ENCODE measurements at places on chromosomes 3 and 15.

- DNase-seq: no peak
Measured at GRCh38 chr3:9280451-9281219, 31.2 kb upstream of the SRGAP3 start.

DNA sequence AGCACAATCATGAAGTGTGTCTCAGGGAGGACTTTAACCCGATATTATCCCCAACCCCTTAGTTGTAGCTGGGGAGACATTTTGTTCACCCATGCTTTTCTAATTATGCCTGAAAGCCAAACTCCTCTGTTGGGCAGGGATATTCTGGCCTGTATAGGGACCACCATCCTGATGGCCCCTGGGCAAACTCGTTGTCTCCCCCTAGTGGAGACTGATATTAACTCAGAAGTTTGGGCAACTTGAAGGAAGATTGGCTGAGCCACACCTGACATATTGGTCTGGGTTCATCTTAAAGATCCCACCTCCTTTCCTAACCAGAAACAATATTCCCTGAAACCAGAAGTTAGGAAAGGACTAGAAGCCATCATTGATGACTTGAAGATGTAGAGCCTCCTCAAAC lies 42.3 kb downstream of the TM4SF18 start:
- DNase-seq: peak; percentile 42

- peak; percentile 80 for DNase-seq
Measured at GRCh38 chr3:42831321-42831713, 22.1 kb downstream of the ACKR2 start.

DNA sequence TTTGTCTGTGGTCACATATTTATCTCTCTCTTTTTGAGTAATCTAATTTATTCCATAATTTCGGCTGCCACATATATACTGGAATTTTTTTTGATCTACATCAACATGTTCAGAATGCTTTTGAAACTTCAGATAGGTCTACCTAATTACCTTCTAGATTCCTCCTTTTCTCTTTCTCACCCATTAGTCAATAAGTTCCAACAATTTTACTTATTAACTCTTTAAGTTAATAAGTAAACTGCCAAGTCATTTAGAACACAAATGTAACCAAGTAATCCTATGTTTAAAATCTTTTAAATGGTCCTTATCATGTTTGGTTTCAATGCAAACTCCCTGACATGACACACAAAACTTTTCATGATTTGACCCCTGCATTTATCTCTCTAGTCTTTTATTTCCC lies 410.5 kb downstream of the UNC13C start:
- no peak for DNase-seq

GRCh38 chr3:63976161-63976871 lies 47.0 kb downstream of the PSMD6 start:
- DNase-seq: no peak

DNA sequence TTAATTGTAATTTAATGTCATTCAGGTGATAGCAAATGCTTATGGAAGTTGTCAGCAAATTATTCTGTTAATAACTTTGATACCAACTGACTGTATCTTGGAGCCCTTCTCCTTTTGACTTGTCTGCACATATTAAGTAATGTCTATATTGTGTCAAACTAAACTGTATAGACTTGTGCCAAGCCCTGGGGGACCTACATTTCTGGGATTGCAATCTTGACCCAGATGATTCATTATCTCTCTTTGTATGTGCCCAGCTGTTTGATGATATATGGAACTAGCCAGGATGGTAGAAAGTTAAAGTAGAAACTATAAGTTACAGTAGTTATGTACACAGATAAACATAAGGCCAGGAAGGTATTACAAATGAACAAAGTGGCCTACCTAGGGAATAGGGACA lies 402.8 kb upstream of the RARB start:
- no peak for DNase-seq

- peak; percentile 75 for DNase-seq
Measured at GRCh38 chr3:25781758-25782594, 1.3 kb downstream of the NGLY1 start.

DNA sequence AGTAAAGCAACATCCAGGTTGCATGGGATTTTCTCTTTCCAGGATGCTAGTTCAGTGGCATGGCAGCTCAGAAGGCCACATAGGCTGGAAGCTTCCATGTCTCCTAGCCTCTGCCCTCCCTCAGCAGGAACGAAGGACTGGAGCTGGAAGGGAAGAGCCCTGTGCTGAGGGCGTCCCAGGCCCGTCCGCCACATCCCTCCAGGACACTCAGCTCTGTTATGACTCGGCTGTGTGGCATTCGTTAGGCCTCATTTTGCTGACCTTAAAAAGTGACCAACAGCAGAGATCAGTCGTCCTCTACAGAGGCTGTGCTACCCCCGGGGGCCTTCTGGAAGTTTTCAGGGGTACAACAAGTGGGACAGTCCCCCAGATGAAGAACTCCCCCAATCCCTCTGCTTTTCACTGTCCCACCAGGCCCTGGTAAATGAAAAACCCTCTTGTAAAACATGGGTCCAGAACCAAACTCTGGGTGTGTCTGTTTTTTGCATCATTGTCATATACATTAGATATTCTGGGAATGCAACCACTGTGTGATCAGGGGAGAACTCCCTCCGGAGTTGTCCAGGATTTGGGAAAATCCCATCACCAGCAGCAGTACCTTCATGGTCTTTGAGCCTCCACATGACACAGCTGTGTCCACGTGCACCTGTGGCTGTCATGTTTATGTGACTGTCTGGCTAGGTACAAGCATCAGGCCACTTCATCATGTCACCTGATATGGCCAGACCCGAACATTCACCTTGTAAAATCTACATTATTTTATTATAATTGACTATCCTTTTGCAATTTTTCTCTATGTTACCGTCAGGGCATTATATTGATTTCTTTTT lies 149.9 kb downstream of the OR4M2 start:
- no peak for DNase-seq

DNA sequence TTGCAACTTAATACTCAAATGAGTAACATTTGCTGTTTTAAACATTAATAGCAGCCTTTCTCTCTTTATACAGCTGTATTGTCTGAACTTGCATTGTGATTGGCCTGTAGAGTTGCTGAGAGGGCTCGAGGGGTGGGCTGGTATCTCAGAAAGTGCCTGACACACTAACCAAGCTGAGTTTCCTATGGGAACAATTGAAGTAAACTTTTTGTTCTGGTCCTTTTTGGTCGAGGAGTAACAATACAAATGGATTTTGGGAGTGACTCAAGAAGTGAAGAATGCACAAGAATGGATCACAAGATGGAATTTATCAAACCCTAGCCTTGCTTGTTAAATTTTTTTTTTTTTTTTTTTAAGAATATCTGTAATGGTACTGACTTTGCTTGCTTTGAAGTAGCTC lies 40.3 kb downstream of the CTNNB1 start:
- DNase-seq: no peak

DNA sequence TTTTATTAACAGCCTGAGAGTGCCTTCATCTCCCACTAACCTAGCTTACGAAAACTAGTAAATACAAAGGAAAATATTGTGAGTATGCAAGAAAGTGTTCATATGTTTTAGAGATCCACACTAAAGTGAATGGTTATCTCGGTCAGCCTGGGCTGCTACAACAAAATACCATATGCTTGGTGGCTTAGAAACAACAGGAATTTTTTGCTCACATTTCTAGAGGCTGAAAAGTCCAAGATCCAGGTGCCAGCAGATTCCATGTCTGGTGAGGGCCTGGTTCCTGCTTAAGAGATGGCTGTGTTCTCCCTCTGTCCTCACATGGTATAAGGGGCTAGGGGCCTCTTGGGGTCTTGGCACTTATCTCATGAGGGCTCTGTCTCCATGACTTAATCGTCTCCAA lies 20.5 kb upstream of the SLC30A4 start:
- no peak for DNase-seq

DNA sequence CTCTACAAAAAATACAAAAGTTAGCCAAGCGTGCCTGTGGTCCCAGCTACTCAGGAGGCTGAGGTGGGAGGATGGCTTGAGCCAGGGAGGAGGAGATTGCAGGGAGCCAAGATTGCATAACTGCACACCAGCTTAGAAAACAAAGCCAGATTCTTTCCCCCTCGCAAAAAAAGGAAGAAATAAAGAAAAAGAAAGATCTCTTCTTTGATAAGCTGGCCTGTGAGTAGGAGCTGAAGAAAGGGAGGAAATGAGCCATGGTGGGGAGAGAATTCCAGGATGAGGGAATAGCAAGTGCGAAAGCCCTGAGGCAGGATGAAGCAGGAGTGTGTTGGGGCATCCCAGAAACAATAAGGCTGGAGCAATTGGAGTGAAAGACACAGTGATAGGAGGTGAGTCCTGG lies 24.5 kb upstream of the TOP2B start:
- DNase-seq: no peak

- DNase-seq: no peak
Measured at GRCh38 chr3:122366379-122366749, 16.7 kb downstream of the MIX23 start.

DNA sequence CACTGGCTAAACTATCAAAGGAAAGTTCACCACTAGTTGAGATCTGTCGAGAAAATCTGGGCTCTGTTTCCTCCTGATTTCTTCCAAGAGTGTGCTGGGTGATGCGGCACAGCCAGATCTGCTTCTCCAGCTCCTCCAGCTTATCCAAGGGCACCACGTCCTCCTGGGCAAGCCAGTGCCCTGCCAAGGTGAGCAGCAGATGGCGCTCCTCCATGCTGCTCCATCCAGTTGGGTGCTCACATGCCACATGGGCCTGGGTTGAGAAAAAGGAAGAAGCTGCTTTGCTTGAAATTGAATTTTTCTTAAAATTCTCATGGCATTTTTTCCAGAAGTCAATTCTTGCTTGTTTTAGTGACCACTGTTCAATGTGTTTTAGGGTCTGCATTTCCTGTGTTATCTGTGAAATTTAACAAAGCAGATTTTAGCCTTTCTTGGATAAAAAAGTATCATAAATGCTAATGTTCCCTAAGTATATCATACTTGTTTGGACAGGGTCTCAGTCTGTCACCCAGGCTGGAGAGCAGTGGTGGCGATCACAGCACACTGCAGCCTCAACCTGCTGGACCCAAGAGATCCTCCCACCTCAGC lies 47.3 kb downstream of the EIF3J start:
- DNase-seq: peak; percentile 62

- DNase-seq: no peak
Measured at GRCh38 chr15:92711457-92711831, 55.9 kb upstream of the FAM174B start.

DNA sequence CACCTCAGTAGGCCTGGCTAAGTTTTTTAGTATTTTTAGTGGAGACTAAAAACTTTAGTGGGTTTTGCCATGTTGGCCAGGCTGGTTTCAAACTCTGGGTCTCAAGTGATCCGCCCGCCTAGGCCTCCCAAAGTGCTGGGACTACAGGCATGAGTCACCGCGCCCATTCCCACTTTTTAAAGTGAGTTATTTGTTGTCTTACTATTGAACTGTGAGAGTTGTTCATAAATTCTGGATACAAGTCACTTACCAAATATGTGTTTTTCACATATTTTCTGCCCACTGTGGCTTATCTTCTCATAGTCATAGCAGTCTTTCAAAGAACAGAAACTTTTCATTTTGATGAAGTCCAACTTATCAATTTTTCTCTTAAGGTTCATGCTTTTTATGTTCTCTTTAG lies 29.9 kb upstream of the SPSB4 start:
- no peak for DNase-seq

DNA sequence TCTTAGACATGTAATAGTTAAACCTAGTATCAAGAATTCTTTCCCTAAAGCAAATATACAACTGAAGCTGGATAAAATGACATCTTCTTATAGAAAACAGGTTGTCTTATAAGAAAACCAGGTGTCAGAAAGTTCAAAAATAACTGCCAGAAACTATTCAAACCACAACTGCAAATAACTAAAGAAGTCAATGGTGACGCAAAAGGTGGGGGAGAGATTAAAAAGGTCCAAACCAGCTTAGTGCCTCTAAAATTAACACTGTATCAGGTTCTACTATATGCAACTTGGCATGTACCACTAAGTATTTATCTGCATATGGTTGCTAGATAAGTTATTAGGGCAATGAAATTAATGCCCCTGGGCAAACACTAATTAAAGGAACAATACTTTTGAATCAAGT lies 136.8 kb downstream of the TBL1XR1 start:
- DNase-seq: peak; percentile 47

- DNase-seq: no peak
Measured at GRCh38 chr3:38542401-38543298, 46.5 kb downstream of the EXOG start.

DNA sequence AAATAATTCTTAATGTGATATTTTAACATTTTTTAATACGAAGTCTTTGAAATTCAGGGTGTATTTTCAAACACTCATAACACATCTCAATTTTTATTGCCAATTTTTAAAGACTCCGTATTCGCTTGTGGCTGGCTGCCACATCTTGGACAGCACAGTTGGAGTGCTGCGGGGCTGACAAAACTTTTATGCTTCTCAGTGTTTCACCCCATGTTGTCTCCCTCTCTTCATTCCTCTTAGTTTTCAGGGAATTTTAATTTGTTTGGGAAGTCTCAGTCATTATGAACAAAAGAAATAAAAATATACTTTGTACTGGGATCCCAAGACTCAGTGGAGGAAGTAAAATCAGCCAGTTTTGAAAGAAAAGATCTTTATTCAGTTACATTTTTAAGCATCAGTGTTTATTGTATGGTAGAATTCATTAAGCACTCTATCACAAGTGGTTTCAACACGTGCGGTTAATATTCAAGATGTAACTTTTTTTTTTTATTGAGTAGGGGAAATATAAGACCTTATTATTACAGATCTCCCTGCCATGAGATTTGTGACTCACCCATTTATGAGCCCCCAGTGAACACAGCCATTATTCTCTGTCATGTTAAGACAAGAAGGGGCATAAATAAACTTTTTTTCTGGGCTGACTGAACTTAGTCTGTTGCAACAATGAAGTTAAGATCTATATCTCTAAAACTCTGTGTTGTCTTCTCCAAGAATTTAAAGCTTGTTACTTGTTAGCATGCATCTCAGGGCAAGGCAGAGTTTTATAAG lies 26.8 kb downstream of the KAT2B start:
- no peak for DNase-seq

GRCh38 chr3:51997935-51998596 lies 2.4 kb upstream of the RPL29 start:
- DNase-seq: no peak

- DNase-seq: peak; percentile 13
Measured at GRCh38 chr3:161349529-161350312, 21.6 kb downstream of the SPTSSB start.

GRCh38 chr3:180085122-180085710 lies 48.5 kb upstream of the PEX5L start:
- peak; percentile 42 for DNase-seq

- no peak for DNase-seq
Measured at GRCh38 chr15:27134481-27134880, 163.5 kb downstream of the GABRG3 start.

DNA sequence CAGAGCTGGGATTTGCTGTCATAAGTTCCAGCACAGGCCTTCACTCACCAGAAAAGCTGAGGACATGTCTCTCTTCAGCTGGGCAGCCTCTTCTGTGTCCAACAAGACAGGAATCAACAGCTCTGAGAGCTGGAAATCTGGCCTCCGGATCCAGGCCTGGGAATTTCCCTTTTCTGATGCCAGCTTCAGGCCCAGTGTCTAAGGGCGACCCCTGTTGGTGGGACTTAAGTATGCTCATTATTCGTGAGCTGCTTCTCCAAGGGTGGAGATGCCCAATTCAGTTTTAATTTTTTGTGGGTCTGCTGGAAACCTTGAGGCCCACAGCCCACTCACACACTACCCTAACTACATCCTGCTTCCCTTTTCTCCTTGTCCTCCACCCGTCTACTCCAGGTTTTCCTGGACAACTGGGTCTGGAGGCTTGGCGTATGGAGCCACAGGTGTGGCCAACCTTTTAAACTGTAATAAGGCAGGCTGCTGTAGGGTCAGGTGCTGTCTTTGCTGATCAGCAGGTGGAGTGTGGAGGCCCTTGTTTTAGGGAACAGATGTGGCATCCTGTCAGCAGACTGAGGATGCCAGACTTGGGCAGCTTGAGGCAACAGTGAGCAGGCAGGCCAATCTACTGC lies 2.6 kb upstream of the CEMIP start:
- DNase-seq: peak; percentile 73

Data from GM12865 (cell line).